ENCODE measurements at places on chromosomes 7 and 10.

GRCh38 chr7:116683786-116684185 is 11.8 kb downstream of the MET start:
- DNase-seq, result no peak

- peak; percentile 14 for DNase-seq
These were observed 1.2 kb downstream of the TSPAN12 start for GRCh38 chr7:120856621-120857352.

- no peak for DNase-seq
These were observed 2.1 kb upstream of the CCDC126 start for GRCh38 chr7:23594879-23595604.

DNA sequence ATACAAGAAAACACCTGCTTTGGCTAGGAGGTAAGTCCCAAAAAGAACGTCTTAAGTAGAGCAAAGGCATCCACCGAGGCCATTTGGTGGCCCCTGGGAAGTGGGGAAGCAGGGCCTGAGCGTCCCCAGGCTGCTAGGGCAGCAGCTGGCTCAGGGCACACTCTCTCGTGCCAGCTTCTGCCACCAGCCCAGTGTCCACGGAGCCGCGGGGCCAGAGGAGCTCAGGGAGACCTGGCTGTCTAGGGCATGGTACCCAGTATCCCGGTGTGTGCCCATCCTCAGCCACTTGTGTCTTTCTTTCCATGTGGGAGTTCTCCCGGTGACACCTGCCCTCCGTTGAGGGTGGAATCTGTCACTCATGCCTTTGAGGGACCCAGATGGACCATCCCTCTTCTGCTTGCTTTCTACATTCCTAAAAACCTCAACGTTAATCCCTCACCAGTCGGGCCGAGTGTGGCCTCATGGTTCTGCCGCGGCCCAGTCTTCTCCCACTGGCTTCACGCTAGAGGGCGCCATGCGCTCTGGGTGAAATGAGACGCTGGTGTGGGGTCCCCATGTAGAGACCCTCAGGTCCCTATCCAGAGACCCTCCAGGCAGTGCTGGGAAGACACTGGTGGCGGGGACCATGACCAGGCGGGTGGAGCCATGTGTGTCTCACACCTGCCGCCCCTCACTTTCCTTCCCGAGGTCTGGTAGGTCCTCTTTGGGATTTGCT is 9.5 kb upstream of the AP5Z1 start:
- DNase-seq, result no peak

DNA sequence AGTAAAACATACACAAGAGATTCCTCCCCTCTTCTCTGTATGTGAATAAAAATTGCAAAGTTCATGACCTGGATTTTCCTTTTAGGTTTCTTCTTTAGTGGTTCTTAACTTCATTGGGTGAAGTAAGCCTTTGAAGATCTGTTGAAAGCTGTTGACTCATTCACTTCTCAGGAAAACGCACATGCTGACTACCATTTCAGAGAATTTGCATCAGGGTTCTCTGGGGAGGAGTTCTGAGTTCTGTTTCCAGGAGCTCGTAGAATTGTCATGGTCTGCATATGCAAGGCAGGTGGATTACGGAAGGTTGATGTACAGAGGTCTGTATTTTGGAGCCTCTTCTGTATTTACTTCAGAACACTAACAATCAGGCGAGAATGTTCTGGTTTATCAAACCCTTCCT is 962 bp upstream of the SLC26A4 start:
- no peak for DNase-seq

- DNase-seq, result no peak
These were observed 31.6 kb downstream of the CTTNBP2 start for GRCh38 chr7:117841611-117842010.

- no peak for DNase-seq
These were observed 283.8 kb upstream of the SHH start for GRCh38 chr7:156095908-156096539.

DNA sequence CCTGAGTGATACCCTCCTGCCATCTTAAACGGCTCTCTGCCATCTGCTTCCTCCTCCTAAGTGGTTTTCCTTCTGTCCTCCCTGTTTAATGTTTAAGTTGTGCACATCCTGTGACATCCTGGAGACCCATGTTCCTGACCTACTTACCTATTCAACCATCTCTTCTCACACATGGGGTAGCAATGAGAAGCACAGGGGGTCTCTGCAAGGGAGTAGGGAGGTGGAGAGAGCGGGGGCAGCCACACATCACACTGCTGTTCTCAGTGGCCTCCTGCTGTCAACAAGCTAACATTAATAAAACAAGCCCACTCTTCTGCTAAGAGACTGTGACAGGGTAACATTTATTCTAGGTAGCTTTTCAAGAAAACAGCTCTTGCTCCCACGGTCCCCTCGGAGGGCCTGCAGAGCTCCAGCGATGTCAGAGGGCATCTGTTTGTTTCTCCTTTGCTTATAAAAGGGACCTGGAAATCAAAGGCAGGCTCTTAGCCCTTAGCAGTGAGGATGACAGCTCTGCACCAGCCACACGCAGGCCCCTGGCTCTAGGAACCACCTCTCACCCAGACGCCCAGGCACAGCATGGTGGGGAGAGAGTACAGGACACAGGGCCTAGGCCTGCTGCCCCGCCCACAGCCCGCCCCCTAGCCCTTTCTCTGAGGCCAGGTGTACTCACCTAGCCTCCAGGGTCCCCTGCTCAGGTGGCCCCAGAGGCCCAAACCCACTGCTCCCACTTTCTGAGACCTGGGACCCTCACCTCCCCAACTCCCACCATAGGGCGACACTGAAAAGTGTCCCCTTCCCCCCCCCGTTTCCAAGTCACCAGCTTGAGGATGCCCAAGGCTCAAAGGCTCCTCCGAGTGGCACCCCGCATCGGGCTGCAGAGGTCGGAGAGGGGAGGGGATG is 943 bp upstream of the SLC18A2 start:
- no peak for DNase-seq

DNA sequence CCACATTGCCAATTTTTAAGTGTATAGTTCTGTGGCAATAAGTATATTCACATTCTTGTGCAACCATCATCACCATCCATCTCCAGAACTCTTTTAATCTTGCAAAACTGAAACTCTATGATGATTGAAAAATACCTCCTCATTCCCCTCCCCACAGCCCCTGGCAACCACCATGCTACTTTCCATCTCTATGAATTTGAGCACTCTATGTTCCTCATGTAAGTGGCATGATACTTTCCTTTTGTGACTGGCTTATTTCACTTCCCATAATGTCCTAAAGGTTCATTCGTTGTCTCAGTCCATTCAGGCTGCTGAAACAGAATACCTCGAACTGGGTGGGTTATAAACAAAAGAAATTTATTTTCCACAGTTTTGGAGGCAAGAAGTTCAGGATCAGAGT is 23.4 kb upstream of the EGR2 start:
- no peak for DNase-seq

DNA sequence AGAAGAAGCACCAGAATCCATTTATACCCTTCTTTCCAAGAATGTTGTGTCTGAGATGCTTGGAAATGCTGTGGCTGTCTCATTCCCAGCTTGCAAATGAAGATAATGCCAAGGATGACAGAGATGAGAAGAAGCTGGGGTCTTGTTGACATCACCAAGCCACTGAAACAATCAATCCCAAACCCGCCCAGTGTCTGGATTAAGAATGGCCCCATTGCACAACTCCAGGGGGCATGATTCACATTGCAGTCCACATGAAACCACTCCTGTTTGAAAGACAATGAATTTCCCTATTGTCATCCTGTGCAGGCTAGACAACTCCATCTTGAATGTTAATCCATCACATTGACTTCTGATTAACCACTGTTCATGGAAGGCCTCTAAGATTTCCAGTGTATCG is 28.6 kb downstream of the SORBS1 start:
- no peak for DNase-seq

GRCh38 chr10:72316386-72316700 is 38.4 kb downstream of the DNAJB12 start:
- no peak for DNase-seq

- DNase-seq, result no peak
These were observed 104.6 kb upstream of the KIF5B start for GRCh38 chr10:32160864-32161263.

DNA sequence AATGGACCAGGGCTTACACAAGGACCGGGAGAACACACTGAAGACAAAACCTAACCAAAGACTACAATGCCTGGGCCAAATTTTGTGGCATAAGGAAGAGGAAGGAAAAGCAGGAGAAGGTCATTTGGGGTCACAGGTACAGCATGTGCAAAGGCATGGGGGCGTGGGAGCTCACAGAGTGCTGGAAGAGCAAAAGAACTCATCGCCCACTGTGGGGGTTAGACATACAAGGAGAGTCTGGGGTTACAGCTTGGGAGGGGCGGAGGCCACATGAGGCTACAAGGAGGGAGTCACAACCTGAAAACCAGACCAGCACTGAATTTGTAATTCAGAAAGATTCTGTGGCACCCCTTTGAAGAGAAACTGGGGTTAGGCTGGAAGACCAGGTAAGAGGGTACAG is 9.7 kb downstream of the PUS7 start:
- no peak for DNase-seq

DNA sequence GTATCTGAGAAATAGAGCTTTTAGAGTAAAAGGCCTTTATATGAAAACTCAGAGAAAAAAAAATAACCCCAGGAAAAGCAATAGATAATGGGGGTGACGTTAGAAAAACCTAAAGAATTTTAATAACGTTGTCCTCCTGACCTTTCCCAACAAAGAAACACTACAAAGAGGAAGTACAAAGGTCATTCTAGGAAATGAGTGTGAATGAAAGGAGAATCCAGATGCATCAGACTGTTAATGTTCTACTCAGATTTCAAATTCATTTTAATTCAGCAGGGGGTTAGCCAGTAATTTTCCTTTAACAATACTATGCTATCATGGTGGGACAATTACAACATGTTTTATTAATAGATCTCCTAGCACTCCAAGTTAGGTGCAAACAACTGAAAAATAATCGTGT is 73.8 kb upstream of the CDK1 start:
- DNase-seq, result peak; percentile 66

DNA sequence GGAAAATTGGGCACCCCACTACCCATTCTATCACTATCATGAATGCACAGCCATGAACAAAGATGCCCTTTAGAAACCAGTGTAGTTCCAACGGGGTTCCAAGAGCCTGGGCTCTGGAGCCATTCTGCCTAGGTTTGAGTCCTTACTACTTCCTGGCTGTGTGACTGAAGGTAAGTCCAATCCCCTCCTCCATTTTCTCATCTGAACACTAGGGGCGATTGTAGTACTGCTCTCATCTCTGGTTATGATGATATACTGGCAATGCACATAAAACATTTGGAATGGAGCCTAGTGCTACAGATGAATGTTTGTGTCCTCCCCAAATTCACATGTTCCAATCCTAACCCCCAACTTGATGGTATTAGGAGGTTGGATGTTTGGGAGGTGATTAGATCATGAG is 28.1 kb upstream of the CDH23 start:
- no peak for DNase-seq

GRCh38 chr10:24544776-24545175 is 178.9 kb downstream of the ARHGAP21 start:
- DNase-seq, result no peak

DNA sequence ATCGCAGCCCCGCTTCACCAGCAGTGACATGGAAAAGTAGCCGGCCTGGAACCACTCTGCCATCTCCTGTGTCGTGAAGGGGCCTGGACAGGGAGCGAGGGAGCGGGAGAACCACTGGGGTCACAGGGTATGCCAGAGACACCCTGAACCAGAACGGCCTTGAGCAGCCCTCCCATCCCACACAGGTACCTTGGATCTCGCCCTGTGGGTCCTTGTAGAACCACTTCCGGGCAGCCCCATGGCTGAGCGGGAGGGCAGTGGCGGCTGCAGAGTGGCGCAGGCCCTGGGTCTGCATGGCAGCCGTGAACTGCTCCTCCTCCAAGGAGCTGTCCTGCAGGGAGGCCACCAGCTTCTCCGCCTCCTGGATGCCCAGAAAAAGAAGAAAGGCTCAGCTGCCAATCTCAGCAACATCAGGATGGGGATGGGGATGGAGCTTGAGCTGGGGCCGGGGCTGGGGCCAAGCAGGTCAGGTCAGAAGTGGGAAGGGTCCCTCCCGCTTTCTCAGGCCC is 9.5 kb downstream of the GIGYF1 start:
- DNase-seq, result no peak

GRCh38 chr7:55326945-55327626 is 38.1 kb upstream of the LANCL2 start:
- DNase-seq, result no peak

- no peak for DNase-seq
These were observed 220.0 kb upstream of the SEMA3C start for GRCh38 chr7:81138870-81139269.

DNA sequence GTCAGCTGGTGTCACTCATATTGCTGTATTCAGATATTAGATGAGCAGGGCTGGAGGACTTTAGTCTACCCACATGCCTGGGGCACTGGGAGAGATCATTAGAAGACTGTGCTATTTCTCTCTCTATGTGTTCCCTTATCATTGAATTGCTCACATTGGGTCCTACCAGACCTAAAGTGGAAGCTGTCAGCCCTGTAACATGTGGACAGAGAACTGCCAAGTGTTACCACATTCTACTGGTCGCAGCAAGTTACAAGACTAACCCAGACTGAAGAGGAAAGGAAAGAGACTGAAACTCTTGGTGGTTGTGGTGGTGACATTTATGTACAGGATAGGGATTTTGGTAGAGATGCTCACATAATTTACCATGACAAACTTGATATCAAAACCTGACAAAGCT is 627.1 kb upstream of the FZD8 start:
- DNase-seq, result no peak

- no peak for DNase-seq
These were observed 47.1 kb downstream of the SYPL1 start for GRCh38 chr7:106064771-106065574.

DNA sequence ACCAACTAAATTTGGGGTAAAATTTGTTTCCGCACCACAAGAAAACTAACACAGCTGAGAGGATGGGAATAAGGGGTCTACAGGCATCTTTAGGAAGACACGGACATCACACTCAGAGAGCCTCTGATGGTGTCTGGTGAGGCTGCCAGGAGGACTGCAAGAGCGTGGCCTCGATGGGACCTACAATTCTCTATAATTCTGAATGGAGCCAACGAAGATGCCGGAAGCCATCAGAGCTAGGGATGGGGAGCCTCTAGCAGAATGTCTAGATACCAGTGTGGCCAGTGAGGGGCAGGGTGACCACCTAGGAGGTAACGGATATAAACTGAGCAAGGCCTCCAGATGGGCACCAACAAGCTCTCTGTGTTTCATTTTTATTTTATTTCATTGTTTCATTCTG is 7.5 kb downstream of the GRID1 start:
- no peak for DNase-seq

DNA sequence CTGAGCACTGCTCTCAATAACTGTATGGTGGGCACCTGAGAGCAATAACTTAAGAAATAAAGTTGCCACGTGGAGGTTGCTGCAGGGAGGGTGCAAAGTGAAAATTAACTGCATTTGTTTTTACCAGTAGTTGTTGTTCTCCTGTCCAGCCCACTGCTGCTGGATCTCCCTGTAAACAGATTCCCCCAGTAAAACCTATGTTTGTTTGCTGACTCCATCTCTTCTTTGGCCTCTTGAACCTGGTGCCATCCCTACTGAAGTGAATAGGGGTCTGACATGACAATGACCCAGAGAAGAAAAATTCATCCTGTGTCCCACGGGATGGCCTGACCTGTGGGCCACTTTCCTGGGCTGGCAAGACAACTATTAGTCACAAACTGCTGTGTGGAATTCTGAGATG is 1.7 kb downstream of the MBL2 start:
- no peak for DNase-seq
